ENCODE measurements at places on chromosomes 7 and 10.

DNA sequence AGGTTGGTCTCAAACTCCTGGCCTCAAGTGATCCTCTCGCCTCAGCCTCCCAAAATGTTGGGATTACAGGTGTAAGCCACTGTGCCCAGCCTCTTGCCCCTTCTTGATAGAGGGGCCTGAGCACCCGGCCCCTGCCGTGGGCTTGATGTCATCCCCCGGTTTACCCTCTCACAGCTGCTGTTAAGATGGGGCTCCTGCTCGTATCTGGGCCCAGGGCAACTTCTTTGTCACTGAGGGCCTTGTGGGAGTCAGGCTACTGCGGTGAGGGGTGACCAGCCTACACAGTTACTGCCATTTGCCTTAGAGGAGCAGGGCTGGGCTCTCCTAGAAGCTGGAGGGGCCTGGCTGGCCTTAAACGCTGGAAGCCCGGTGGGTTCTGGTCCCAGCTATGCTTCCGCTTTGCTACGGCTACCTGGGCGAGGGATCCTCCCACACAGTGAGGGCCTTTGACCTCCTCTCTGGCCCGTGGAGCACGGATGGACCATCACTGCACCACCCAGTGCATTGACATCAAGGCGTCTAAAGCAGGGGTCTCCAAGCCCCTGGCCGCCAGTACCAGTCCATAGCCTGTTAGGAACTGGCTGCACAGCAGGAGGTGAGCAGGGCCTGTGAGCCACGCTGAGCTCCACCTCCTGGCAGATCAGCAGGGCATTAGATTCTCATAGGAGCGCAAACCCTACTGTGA is 1.1 kb upstream of the TMEM130 start:
- DNase-seq: no peak

DNA sequence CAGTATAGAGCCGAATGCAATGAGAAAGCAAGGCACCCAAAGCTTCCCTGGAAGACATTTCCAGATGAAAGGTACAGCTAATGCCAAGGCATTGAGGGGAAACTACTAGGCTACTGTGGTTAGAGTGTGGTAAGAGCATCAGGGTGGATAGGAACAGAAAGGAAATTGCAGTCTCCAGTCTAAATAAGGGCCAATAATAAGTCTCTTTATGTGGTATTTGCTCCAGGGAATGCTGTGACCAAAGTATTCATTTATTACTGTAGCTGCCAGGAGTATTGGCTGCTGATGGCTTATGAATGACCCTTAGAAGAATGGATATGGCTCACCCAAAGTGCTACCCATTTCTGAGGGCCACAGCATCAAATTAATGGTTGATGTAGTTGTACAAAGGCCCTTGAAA is 30.1 kb upstream of the POT1 start:
- no peak for DNase-seq

GRCh38 chr7:150945171-150945852 is 32.8 kb downstream of the KCNH2 start:
- DNase-seq: peak; percentile 13

- DNase-seq: no peak
Observed at GRCh38 chr10:3672220-3672619, 112.8 kb downstream of the KLF6 start.

DNA sequence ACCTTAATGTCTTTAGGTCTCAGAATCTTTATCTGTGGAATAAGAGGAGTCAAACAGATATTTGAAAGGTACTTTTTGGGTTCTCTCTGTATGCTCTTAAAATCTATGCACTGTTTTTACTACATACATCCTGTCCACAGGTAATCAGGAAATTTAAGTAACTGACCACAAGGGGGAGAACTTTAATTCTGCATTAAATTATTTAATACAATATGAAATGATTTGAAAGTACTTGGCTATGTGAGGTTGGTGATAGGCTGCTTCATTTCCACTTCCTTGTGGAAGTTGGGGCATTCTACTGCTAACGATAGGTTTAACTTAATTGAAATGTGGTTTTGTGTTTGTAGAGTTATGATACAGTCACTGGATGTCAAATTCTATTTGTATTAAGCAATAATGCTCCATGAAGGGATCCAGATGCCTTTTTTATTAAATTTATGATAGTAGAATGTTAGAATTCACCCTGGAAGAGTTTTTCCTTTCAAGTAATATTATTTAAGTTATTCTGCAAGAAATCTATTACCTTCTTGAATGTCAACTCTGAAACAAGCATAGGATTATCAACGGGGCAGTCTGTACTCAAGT is 6.0 kb downstream of the TEX47 start:
- no peak for DNase-seq

- DNase-seq: no peak
Observed at GRCh38 chr10:49595713-49596492, 14.2 kb upstream of the SLC18A3 start.

DNA sequence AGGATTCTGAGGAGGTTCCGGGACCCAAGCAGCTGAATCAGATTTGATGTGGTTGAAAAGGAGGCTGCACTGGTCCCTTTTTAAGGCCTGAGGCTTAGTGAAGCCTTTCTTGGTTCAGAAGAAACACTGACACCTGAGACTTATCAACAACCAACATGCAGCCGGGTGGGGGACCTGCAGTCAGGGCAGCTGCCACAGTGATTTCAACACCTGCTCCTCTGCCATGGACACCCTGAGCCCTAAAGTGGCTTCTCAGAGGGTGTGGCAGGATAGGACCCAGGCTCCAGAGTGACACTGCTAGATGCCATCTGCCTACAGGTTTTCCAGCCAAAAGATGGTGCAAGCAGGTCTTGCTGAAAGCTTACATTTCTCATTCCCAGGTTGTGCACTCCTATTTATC is 99.3 kb downstream of the COL13A1 start:
- DNase-seq: no peak

GRCh38 chr10:102408728-102409603 is 9.6 kb downstream of the PSD start:
- DNase-seq: peak; percentile 78

GRCh38 chr7:94298943-94299342 is 95.8 kb upstream of the COL1A2 start:
- no peak for DNase-seq

DNA sequence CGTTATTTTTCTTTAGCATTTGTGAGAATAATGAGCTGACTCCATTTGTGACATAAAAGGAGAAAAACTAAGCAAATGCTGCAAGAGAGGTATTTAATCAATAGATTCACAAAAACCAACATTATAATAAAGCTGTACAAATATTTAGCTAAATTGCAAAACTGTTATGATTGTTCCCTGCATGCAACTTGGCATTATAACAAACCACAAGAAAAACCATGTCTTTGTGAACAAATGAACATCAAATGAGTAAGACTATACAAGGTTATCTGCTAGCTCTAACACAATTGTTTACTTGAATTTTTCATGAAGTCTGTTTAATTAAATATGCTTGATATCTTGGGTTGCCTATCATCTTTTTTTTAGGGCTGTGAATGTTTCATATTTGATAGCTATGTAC is 50.8 kb upstream of the PPP1R9A start:
- no peak for DNase-seq

- DNase-seq: no peak
Observed at GRCh38 chr7:28920424-28920823, 37.7 kb downstream of the TRIL start.

GRCh38 chr10:29435809-29436501 is 147.1 kb downstream of the LYZL1 start:
- DNase-seq: no peak

DNA sequence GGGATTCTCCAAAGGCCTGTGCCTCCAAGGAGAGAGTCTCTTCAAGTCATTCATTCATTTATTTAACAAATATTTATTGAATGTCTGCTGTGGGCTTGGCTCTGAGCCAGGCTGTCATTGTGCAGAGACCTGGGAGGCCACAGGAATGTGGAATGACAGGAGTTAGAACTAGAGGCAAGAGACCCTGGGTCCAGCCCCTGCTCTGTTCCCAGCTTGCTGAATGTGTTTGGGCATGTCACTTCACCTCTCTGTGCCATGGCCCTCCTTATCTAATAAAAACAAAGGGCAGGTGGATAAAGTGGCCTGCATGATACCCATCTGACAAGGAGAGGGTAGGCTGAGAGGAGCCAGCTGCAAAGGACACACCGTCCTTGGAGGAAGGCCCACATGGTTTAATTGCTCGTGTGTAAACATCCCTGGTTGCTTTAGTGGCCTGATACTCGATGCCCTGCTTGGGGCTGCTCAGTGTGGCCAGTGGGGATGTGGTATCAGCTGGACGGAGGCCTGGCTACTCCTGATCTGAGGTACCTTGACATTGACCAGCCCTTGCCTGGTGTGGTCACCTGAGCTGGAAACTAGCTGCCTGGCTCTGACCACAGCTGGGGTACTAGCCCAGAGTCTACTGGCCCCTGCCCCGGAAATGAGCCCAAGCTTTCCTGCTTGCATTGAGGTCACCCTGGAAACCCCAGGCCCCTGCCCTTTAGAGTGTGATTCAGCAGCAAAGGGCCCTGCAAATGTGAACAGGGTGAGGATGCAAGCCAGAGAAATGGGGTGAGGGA is 116.2 kb downstream of the CDH23 start:
- DNase-seq: no peak

GRCh38 chr10:33325929-33326328 is 8.5 kb downstream of the NRP1 start:
- DNase-seq: no peak

- DNase-seq: peak; percentile 75
Observed at GRCh38 chr10:47024399-47025252, 113.4 kb downstream of the PTPN20 start.

- DNase-seq: no peak
Observed at GRCh38 chr10:74079936-74080590, 70.6 kb downstream of the AP3M1 start.

DNA sequence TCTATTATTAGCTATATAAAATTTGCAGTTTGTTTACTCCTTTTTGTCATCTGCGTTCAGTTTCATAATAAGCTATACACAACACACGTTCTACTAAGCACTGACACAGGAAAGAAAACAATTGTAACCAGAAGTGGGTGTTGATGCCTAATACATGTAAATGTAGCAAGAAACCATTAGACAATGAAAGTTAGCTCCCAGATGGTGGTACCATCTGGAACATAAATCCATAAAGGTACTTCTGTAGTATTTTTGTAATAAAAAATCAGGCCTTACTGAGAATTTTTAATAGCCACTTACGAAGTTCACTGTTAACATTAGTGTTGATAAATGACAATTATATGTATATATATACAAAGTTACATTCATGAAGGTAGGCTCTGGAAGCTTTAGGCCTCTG is 194.7 kb downstream of the KCND2 start:
- no peak for DNase-seq

GRCh38 chr7:67056683-67057082 is 60.0 kb downstream of the TYW1 start:
- DNase-seq: no peak

DNA sequence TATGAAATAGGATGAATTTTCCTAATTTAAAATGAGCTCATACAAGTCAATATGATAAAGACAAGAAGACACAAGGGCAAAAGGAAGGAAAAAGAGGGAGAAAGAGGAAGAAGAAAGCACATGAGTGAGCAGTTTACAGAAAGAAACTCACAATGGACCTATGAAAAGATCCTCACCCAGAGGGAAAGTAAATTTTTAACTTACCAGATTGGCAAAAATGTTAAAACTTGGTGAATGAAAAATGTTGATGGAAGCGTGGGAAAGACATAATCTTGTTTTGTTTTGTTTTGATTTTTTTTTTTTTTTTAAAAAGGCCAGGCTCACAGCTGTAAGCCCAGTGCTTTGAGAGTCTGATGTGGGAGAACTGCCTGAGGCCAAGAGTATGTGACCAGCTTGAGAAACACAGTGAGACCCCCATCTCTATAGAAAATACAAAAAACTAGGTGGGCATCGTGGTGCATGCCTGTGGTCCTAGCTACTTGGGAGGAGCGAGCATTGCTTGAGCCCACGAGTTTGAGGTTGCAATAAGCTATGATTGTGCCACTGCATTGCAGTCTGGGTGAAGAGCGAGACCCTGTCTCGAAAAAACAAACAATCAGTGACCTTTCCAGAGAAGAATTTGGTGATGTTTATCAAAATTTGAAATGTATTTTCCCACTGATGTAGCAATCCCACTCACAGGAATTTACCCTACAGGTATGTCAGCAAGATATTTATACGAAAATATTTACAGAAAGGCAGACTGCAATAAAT is 152.9 kb upstream of the ASAH2 start:
- no peak for DNase-seq

- DNase-seq: no peak
Observed at GRCh38 chr10:133004478-133004877, 62.1 kb upstream of the CFAP46 start.

DNA sequence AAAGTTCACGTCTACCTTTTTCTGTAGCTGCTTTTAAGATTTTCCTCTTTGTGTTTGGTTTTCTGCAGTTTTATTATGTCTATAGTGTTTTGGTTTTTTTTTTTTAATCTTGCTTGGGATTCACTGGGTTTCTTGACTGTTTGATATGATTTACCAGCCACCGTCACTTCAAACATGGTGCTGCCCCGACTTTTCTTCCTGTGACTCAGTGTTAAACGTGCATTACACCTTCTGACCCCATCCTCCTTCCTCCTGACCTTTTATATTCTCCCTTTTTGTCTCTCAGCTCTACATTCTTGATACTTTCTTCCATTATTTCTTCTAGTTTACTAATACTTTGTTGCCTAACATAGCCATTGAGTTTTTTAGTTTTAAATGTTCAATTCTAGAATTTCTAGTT is 61.5 kb downstream of the GNA12 start:
- no peak for DNase-seq

DNA sequence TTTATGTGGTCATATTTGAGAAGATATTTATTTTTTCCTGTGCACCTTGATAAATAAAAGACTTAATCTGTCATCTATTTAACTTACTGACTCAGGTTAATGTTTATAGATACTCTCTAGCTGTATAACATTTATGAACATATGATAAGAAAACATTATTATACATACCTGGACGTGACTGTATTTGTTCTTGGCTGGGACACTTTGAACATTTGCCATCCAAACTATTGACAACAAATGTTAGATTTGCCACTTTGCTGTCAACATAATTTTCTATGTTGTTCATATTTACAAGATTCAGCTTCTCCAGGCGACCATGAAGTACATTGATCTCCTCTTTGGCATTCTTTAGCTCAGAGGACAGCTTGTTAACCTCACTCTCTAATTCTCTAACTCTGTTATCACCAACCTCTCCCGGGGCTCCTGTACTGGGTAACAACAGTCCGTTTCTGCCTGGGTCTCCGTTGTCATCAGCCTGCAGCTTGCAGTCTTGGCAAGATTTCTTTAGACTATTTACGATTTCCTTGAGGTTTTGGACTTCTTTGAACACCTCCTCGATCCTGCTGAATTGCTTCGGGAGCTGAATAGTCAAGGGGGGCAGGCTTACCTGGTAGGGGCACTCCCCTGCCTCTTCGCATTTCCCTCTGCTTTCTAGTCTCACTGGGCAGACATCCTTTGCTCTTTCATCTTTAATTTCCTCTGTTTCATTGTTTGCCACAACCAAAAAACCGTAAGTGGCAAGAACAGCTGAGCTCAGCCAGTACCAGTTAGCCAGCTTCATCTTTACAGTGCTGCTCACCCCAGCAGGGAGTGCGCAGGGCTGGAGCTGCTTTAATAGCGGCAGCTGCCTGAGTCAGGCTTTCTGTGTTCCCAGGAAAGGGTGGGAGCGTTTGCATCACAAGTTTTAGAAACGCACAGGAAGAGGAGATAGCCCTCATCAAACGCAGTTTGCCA is at the start of gene FGL2:
Gene FGL2, minus strand, starts transcription at position 807 of the 954 bp plus-strand sequence. Its CDS starts 26 bp downstream, at position 781.
- peak; percentile 43 for DNase-seq
